Natural killer cell treated with Interleukin-12 subunit alpha and Interleukin-12 subunit beta and Interleukin-15 and Interleukin-18, amount 100 ng/mL, for 72 hours (primary cell): ENCODE measurements at places on chromosomes 5 and 9. TPM values are rescaled to one million over a fixed set of nuclear protein-coding genes. Genes with fewer than 3 reads are reported as not detected.

The CTSL gene
- 0.45 TPM for total RNA-seq

- DNase-seq: no peak
Observed at GRCh38 chr5:168802337-168802736, 223.2 kb upstream of the PANK3 start.

DNA sequence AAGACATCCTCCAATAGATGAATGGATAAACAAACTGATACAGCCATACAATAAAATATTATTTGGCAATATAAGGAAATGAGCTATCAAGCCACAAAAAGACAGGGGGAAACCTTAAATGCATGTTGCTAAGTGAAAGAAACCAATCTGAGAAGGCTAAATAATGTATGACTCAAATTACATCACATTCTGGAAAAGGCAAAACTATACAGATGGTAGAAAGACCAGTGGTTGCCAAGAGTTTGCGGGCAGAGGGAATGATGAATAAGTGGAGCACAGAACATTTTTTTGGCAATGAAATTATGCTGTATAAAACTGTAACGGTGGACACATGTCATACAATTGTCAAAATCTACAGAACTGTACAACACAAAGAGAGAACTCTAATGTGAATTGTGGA lies 63.3 kb downstream of the CSF2 start:
- no peak for DNase-seq

GRCh38 chr5:13519131-13519530 lies 425.4 kb downstream of the DNAH5 start:
- DNase-seq: no peak

The ATP10B gene
- total RNA-seq: not detected

DNA sequence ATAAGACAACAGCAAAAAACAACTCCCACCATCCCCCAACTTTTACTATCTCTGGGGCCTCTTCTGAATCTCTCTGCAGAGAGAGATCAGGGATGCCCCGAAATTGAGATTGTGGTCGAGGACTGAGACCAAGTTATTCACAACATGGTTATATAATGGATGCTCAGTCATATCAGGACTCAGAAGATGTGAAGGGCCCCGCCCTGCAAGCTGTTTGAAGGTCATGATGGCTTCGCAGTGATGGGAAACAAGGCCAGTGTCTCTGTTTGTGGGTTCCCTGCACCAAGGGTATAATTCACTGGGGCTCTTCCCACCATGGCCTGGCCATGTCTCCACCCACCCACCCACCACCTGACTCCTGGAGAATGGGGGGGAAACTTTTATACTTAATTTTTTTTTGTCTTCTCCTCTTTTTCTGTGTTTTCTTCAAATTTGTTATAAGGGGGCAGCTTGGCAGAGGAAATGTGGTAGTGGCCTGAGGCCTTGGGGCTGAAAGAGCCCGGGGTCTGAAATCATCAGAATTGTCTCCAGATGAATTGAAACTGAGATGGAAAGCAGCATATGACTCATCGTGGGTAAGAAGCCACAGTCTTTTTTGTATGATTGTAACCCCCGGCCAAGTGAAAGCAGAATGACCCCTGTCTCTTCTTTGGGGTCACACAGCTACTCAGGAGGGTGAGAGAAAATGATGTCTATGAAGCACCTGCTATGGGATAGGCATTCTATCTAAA lies 15.0 kb upstream of the TEX48 start:
- peak; percentile 82 for DNase-seq

The C9orf50 gene
- total RNA-seq: not detected

The TMEM171 gene
- 0.62 TPM for total RNA-seq

GRCh38 chr9:6014670-6015270 lies 654 bp downstream of the RANBP6 start:
- DNase-seq: no peak

- no peak for DNase-seq
Observed at GRCh38 chr5:154722936-154723335, 32.2 kb upstream of the LARP1 start.

- no peak for DNase-seq
Observed at GRCh38 chr9:18849890-18850677, 182.9 kb downstream of the SAXO1 start.

GRCh38 chr5:83925955-83926337 lies 205.3 kb upstream of the HAPLN1 start:
- DNase-seq: no peak

The PDLIM4 gene
- not detected for total RNA-seq

GRCh38 chr5:459562-460272 lies 16.7 kb downstream of the EXOC3 start:
- DNase-seq: no peak

DNA sequence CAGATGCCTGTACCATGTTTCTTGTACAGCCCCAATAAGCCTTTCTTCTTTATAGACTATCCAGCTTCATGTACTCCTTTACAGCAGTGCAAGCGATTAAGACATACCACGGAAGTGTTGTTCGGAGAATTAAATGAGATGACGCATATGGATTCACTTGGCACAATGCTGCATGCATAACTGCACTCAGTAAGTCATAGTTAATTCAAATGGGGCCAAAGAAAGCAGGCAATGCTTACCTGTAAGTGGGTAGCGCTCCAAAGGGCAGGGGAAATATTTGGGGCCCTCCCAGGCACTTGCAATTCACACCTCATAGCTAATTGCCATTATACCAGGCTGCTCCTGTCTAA lies 7.7 kb upstream of the ADRA1B start:
- no peak for DNase-seq

The FIBCD1 gene
- not detected for total RNA-seq

DNA sequence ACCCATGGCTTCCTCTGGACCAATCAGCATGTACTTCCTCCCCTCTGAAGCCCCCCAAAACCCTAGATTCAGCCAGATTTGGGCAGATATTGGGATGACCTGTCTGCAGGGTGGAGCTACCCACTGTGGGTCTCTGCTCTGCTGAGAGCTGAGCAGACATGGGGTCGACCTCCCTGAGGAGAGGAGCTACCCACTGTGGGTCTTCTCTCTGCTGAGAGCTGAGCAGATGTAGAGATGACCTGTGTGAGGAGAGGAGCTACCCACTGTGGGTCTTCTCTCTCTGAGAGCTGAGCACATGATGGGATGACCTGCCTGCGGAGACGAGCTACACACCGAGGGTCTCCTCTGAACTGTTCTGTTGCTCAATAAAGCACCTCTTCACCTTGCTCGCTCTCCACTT lies 89.6 kb downstream of the CAVIN4 start:
- DNase-seq: no peak

DNA sequence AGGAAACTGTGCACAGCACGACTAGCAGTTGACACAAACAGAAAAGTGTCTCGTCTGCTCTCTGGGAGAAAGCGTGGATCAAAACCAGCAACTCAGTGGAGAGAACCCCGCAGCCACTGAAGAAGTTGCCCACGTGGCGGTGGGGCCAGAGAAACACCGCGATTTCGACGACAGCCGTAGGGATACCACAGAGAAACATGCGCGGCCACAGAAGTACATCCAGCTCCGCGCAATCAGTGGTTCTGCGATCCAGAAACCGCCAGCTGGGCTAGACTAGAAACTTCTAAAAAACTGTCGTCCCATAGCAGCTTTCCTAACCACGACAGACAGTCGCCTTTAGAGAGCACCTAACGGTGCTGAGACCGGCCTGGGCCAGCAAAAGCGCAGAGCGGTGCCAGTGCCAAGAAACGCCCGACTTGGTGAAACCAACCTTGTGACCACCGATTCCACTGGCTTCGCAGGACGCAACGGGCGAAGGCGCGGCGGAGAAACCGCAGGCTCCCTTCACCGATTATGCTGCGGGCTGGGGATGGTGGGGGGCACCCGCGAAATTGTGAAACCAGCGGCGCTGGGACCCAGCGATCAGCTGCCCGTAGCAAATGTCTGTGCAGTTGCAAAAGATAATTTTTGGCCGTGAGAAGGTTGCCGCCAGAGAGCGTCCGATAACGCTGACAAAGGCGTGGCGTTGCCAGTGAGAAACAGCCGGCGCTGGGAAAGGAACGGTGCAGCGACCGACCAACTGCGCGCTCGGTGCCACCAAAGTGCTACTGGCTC lies 2.7 kb upstream of the ANXA2R start:
- DNase-seq: peak; percentile 81

DNA sequence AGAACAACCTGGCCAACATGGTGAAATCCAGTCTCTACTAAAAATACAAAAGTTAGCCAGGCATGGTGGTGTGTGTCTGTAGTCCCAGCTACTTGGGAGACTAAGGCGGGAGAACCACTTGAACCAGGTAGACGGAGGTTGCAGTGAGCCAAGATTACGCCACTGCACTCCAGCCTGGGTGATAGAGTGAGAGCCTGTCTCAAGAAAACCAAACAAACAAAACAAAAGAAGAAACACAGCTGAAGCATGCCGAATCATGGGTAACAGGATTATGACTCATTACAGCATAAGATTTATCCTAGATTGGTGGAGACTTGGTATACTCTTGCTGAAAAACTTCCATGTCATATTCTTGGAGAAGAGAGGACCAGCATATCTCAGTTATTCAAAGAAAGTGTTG lies 236.7 kb upstream of the CCNH start:
- no peak for DNase-seq

DNA sequence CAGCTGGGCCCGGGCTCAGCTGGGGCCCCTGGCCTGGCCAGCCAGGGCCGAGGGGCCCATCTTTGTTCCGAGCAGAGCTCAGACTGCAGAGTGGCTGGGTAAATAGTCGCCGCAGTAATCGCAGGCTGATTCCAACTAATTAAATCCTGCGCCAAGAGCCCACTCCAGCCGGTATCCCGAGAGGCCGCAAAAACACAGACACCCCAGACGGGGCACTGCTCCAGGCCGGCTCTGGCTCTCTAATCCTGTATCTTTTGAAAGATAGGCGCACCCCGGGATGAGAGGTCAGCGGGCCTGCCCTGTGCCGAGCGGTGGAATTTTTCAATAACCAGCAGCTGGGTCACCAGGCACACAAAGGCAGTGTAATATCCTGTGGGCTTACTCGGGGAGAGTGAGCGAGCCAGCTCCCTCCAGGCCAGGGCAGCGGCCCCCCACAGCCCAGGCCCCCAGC lies 57.7 kb downstream of the LMX1B start:
- DNase-seq: no peak

The LECT2 gene
- total RNA-seq: not detected

DNA sequence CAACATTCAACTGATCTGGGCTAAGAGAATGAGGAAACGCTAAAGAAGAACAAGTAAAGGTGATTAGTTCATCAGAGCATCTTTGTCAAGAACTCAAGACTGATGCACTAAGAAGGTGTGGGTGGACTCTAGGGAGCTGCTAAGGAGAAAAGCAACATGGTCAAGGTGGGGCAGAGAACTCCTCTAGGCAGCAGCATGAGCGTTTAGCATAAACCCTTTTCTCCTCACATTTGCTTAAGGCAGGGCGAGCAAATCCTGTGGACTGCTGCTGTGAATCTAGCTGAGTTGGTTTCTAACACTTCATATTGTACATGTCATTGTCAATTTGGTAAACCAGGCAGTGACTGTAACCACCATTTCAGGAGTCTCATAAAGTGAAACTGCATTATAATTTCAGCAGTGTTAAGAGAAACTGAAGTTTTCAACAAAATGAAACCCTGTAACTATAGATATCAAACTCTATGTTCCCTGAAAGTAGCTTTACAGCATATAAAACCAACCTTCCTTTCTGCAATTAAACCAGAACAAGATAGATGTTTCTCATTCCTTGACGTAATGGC lies 45.9 kb upstream of the MAN2A1 start:
- DNase-seq: no peak

- DNase-seq: no peak
Observed at GRCh38 chr5:83151821-83152220, 74.5 kb downstream of the XRCC4 start.

DNA sequence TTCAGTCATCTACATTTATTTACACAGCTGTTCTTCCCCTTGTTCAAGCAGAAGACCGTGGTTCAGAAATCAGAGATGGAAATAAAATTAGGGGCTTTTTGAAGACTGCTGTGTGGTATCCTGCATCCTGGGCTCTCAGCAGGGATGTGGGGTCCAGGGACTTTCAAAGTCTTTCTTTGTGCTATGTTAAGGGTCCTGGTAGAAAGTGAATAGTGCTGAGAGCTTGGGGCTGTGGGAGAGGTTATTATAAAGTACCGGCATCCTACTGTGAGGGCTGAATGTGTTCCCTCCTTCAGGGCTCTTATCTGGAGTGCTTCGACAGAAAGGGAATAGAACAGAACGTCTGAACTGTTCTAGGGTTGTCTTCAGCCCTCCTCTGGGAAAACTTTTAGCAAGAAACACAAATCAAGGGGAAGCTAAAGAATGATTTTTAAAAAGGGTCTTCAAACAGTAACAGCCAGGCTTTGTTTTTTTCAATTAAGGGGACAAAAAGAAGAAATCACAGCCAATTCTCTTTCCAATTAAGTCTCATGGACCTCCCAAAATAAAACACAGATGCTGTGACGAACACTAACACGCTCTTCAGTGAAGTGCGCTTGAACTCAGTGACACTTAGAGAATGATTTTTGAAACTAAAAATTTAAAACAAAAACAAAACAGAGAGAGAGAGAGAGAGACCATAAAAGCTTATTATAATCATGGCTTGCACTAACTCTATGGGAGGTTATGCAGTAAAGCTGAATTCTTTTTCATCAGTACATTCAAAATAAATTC lies 15.7 kb upstream of the SLC1A3 start:
- no peak for DNase-seq

The SLC6A3 gene
- total RNA-seq: not detected

The SV2C gene
- 0.06 TPM for total RNA-seq

GRCh38 chr9:114207034-114207810 lies 51.9 kb downstream of the COL27A1 start:
- DNase-seq: no peak

- DNase-seq: no peak
Observed at GRCh38 chr9:114430457-114430856, 42.7 kb upstream of the AKNA start.

GRCh38 chr9:4585135-4585534 lies 77.0 kb upstream of the PLPP6 start:
- DNase-seq: no peak

The PCDHGB5 gene
- total RNA-seq: 1.7 TPM
